ENCODE measurements at places on chromosomes 6 and 20.

DNA sequence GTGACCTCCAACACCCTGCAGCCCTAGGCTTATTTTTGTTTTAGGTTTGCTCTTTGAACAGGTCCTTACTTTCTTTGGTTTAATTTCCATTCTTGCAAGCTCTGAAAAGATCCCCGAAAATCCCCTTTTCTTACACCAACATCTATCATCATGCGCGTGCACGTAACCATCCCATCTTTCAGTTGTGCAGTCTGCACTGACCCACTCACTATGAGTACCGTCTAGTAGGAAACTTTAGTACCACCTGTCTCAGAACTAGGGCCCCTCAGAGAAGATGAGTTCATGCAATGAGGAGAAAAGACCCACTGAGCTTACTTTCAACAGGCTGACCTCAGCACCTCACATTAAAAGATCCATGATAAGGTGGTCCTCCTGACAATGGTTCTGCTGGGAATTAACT, 120.6 kb upstream of the AGPAT4 start:
- DNase-seq, result no peak

- peak; percentile 40 for DNase-seq
Observed at GRCh38 chr20:25022680-25023079, 30.1 kb upstream of the APMAP start.

DNA sequence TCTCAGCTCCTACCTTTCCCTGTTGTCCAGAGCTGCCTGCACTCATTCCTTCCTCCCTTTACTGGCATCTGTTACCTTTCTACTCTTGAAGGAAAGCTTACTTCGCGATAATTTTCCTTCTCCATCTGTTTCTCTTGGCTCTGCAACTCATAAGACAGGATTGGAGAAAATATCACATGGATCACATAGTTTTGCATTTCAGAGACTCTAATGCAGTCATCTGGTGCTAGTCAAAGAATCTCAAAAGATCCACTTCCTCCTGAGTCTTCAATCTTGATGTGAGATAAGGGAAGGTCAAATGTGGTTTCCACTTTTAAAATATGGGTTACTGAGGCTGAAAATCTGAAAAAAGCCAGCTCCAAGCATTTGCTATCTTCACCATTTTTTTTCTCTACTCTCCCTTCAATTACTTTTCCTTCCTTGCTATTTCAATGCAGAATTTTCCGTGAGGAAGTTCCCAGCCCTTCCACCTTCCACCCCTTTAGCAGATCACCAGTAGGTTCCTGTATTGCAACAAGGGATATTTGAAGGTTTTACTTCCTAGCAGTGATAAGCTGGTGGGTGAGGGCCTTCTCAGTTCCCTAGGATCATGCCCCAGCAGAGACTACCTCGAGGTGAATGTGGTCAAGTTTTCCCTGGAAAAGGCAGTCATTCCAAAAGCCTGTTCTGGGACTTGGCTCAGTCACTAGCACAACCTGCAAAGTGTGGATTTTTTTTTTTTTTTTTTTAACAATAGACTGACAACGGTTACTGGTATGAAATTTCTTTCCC, 62.8 kb upstream of the LRRC1 start:
- no peak for DNase-seq

GRCh38 chr20:50195524-50196120, 5.0 kb downstream of the CEBPB start:
- peak; percentile 70 for DNase-seq

- peak; percentile 38 for DNase-seq
Observed at GRCh38 chr20:4869290-4870193, 131.8 kb downstream of the SLC23A2 start.

- DNase-seq, result no peak
Observed at GRCh38 chr20:7695051-7695495, 245.2 kb downstream of the HAO1 start.

GRCh38 chr6:116111552-116112528, 11.2 kb downstream of the NT5DC1 start:
- peak; percentile 68 for DNase-seq
